ENCODE measurements at places on chromosomes 1 and 21. TPM values are rescaled to one million over a fixed set of nuclear protein-coding genes. Genes with fewer than 3 reads are reported as not detected.
A peak's percentile ranks its signal among the peaks of the same experiment; 100 is the strongest.

The BGLAP gene
- total RNA-seq = 2.4 TPM

- no peaks in the 10 kb centered on the region for H3K27me3 ChIP-seq
- no peak for DNase-seq
- no peak overlapping the region for H3K4me3 ChIP-seq
- no peaks in the 10 kb centered on the region for H3K4me1 ChIP-seq
- H3K27ac ChIP-seq = no peak overlapping the region
Measured at GRCh38 chr1:60612790-60613189, 469.6 kb upstream of the NFIA start.

DNA sequence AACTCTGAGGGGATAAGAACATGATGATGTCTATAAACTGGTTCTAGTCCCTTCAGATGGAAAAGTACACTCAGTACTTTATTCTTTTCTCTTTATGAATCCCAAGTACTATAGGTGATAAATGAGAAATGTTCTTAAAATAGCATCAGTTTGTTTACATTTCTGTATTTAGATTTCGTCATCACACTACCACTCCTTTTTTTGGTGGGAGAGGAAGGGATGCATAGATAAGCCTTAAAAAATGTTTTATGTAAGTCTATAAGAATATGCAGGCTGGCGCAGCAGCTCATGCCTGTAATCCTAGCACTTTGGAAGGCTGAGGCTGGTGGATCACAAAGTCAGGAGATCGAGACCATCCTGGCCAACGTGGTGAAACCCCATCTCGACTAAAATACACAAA lies 144.8 kb downstream of the USP25 start:
- no peak for DNase-seq
- H3K4me1 ChIP-seq = no peaks in the 10 kb centered on the region
- no peak overlapping the region for H3K27ac ChIP-seq
- peaks cover 28% of the 10 kb centered on the region for H3K36me3 ChIP-seq
- H3K4me3 ChIP-seq = no peak overlapping the region

The CASZ1 gene
- total RNA-seq = 2.3 TPM

DNA sequence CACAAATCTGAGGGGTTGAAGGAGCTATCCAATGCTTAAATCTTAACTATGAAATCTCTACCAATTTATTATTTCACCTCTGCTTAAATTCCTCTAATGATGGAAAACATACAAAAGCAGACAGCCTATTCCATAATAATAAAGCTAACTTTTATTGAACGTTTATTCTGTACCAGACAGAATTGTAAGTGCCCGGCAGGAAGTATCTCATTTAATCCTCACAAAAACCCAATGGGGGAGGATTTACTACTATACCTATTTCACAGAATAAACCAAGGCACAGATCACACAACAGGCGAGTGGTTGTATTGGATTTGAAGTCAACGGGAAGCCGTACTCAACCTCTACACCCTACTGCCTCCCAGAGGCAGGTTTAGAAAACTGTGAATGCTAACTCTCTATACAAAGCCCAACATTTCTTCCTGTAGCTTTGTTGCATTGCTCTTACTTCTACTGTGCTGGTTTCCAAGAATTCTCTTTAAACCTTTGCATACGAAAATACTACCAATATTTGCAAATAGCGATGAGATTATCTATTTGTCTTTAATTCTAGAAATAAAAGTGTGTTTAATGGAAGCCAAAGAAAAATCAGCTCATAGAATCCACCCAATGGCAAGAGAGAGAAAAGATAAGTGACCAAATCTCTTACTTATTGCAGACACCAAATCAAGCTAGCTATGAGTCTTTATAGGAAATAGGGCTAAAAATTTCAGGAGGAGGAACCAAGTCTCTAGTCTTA lies 33.5 kb upstream of the C1orf53 start:
- no peak overlapping the region for H3K4me3 ChIP-seq
- no peaks in the 10 kb centered on the region for H3K36me3 ChIP-seq
- H3K27ac ChIP-seq = no peak overlapping the region
- DNase-seq = peak; percentile 52
- no peaks in the 10 kb centered on the region for H3K4me1 ChIP-seq

GRCh38 chr1:104132382-104132973 lies 382.8 kb downstream of the AMY1C start:
- peak; percentile 41 for DNase-seq
- H3K4me1 ChIP-seq = peaks cover 4% of the 10 kb centered on the region
- H3K27me3 ChIP-seq = no peaks in the 10 kb centered on the region
- H3K27ac ChIP-seq = no peak overlapping the region

The KIRREL1 gene
- 29.9 TPM for total RNA-seq

- no peak overlapping the region for H3K27ac ChIP-seq
- H3K4me1 ChIP-seq = no peaks in the 10 kb centered on the region
- no peak for DNase-seq
Measured at GRCh38 chr1:115077286-115077983, 11.9 kb downstream of the TSPAN2 start.

GRCh38 chr1:50270926-50271325 lies 152.3 kb downstream of the DMRTA2 start:
- H3K4me1 ChIP-seq = peaks cover 4% of the 10 kb centered on the region
- no peak overlapping the region for H3K27ac ChIP-seq
- H3K4me3 ChIP-seq = no peak overlapping the region
- DNase-seq = no peak

Data from H9 (cell line).